ENCODE measurements at places on chromosomes 5 and 9.

DNA sequence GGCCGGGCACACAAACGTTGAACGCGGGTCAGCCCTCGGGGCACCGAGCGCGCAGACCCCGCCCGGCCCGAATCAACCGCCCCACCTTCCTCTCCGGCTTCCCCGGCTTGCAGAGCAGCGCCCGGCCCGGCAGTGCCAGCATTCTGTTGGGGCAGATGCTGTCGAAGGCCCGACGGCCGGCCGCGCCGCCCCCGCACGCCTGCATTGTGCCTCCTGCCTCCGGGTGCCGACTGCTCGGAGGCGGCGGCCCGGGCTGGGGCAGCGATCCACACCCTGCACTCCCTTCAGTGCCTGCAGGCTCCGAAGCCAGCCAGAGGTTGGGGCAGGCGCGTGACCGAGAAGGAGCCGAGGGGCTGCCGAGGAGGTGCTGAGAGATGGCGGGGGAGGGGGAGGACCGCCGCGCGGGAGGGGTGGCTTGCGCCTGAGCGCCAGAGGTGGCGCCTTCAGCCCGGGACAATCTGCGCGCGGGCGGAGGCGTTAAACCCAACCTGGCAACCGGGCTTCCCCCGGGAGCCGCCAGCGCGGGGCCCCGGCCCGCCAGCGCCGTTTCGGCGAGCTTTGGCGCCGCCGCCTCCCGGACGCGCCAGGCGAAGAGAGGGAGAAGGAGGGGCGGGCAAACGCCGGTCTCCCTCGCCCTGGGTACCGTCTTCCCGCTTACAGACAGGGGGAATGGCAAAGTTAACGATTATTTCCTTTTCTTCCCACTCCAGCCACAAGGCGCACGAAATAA lies at the start of gene MCIDAS:
Gene MCIDAS, minus strand, starts transcription at position 382 of the 730 bp plus-strand sequence. Its CDS starts 177 bp downstream, at position 205.
- peak; percentile 71 for DNase-seq

GRCh38 chr9:13948037-13948436 lies 365.9 kb downstream of the NFIB start:
- DNase-seq: no peak

GRCh38 chr9:133619791-133620190 lies 10.6 kb upstream of the FAM163B start:
- peak; percentile 43 for DNase-seq

- no peak for DNase-seq
Observed at GRCh38 chr9:28808042-28808441, 1234.8 kb upstream of the C9orf72 start.

DNA sequence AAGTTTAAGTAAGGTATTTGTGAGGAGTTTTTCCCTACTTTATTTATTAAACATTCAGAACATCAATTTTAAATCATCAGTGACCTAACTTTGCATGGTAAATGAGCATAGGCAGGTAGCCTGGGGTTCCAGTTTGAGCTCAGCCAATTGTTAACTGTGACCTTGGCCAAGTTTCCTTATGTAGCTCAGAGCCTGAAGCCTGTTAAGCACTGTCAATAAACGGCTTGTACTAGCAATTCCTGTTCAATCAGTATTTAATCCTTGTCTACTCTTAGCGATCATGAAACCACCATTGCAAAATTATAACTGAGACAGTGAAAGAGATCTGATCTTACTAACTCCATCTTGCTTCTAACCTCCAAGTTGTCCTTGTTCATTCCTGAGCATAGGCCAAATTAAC lies 4.7 kb upstream of the SOWAHA start:
- no peak for DNase-seq

DNA sequence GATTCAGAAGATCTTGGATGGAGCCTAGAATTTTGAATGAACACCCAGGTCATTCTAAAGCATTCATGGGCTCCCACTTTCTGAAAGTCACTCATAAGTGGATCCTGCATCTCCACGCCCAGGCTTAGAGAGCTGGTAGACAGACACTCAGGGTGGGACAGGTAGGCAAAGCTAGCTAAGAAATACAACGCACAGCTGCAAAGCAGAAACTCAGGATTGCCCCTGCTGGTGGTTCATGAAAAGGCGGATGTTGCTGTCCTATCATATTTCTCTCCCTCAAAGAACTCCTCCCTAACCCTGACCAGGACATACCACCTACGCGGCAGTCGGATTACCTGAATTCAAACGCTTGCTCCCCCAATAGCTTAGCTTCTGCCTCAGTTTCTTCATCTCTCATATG lies 226.5 kb downstream of the GLIS3 start:
- DNase-seq: no peak

- no peak for DNase-seq
Observed at GRCh38 chr5:61334868-61335615, 3.0 kb downstream of the ZSWIM6 start.

DNA sequence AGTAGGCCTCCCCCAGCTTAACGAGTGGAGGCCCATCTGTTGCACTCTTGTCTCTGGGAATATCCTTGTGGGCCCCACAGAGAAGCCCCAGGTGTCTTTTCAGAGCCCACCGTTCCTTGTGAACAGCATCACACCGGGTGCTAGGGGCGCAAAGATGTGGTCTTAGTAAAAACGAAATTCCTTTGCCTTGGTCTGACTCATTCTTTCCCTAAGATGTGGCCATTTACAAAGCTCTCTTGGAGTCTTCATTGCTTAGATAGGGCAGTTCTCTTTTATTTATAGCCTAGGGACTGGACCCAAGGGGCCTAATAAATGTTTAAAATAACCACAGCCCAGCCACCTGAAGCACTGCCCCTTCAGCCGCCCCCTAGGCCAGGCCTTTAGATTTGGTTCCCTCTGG lies 52.8 kb upstream of the RPL26L1 start:
- DNase-seq: no peak

DNA sequence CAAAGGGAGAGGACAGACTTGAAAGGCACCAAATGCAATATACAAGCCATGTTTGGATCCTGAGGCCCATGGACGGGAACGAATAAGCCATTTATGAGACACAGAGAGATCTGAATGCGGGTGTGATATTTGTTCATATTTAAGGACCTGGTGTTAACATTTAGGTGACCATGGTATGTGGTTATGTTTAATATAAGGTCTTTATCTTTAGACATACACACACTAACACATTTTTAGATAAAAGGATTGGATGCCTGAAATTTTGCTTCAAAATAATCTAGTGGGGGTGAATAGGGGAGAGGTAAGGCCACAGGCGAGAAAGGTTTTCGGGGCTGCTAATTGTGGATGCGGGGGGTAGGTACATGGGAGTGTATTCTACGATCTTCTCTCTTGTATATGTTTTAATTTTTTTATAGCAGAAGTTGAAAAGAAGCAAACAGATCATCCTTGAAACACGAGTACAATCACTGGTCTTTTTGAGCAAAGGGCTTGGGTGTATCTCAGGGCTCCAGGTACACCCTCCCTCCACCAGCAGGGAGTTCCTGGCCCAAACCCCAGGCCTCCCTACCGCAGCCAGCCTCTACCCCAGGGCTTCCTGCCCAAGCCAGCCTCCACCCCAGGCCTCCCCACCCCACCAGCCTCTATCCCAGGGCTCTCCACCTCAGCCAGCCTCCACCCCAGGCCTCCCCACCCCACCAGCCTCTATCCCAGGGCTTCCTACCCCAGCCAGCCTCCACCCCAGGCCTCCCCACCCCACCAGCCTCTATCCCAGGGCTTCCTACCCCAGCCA lies 12.2 kb downstream of the AKNA start:
- DNase-seq: no peak

- no peak for DNase-seq
Observed at GRCh38 chr9:34001298-34001697, 47.4 kb downstream of the UBAP2 start.

- no peak for DNase-seq
Observed at GRCh38 chr5:107017616-107018015, 653.1 kb downstream of the EFNA5 start.

DNA sequence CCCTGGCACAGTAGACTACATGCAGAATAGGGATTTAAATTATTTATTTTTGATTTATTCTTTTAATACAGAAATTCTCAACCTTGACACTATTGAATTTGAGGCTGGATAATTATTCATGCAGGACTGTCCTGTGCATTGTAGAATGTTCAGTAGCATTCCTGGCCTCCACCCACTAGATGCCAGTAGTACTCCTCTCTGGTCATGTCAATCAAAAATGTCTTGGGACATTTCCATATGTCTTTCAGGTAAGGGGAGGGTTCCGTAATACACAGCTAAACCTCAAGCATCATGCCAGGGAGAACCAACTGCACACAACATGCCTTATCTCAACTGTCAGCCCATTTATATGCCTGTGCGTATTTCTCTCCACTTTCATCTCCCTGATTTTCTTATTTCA lies 231.8 kb downstream of the BRINP1 start:
- DNase-seq: no peak

DNA sequence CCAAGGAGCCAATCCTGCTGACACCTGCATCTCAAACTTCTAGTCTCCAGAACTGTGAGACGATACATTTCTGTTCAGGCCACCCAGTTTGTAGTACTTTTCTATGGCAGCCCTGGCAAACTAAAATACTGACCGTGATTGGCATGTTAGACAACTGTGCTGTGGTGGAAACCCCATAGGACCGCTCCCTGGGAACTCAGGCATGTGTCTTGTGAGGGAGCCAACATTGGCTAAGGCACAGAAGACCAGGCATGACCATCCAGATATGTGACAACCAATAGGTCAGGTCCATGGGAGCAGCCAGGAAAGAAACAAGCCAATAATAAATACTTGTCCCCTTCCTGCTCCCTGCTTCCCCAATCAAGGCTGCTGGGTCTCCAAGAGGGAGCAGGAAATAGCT lies 101.4 kb upstream of the MPDZ start:
- no peak for DNase-seq

GRCh38 chr5:96941140-96941539 lies 5.3 kb downstream of the LNPEP start:
- no peak for DNase-seq

DNA sequence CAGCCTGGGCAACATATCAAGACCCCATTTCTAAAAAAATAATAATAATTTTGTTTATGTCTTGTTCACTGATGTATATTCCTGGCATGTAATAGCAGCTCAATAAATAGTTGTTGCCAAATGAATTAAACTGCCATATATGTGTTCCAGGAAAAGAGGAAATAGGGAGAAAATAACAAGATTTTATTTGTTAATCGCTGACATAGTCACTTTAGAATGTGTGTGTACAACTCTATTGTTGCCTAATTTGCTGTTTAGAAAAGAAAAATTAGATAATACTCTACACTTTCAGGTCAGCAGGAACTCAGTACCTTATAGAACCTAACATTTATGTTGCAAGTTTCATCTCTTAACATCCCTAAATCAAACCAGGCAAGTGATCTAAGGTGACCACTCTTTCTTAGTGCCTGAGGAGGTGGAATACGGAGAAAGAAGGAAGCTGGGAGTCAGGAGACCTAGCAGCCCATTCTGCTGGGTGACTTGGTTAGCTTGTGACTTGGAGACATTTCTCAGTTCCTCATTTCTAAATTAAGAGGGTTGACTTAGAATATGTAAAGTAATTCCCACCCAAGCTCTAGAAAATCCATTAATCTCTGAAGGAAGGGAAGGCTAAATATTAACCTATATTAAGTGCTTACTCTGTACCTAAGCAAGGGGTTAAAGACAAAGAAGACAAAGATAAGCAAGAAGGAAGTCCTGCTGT lies 110.3 kb upstream of the IQGAP2 start:
- DNase-seq: no peak

DNA sequence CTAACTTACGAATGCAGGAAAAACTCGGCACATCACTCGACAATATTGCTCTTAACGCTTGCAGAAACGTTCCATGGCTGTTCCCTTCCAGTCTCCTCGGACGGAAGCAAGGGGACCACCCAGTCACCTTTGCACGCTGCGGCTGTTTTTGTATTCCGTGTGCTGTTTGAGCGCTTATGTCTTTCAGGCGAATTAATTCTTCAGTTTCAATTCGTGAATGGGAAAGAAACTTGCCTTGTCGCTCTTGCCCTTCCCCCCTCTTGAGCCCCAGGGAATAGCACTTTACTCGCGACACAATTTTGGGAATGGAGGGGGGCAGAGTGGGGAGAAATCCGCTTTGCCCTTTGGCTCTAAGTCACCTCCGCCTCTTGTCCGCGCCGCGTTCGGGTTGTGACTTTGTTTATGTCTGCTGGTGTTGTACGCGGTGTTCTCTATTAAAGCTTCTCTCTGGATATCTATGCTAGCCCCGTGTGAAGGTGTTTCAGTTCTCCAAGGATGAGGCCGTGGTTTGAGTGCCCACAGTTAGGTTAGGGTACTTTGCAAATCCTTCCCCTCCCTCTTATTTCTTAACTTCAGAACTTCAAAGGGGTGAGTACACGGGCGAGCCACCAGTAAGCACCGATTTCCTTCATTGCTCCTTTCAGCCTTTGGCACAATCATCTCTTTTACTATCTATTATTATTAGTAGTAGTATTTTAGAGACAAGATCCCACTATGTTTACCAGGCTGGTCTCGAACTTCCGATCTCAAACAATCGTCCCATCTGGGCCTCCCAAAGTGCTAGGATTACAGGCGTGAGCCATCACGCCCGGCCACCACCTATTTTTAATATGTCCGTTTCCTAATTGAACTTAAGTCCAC lies 2.7 kb downstream of the FOXB2 start:
- DNase-seq: peak; percentile 11

DNA sequence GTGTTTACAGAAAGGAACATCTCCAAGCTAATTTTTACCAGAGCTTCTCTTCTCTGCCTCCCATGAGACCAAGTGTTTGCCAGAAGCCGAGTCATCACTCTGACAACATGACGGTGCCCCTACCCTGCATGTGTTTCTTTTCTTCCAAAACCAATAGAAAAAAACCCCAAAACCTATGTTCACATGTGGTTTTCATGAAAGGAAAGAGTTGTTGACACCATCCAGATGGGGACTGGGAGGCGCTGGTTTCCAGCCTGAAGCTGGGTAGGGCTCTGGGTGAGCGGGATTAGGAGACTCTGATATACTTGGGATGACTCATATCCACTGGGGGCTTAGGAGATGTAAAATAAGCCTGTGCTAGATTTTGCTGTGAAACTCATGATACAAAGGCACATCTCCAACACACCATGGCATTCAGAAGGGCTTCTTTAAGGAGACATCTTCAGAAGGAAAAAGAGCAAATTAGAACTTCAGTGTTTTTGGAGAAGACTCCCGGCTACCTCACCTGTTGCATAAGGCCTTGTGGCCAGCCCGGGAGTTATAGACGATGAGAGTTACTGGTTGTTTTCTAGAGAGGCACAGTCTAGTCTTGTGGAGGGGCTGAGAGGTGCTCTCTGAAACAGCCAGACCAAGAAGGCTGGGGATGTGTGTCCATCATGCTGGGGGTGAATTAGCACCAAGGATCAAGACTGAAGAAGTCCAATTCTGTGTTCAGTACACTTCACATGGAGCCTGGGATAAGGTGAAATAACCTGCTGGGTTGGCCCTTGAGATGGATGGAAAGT lies 108.9 kb upstream of the LHFPL2 start:
- DNase-seq: peak; percentile 6

- peak; percentile 51 for DNase-seq
Observed at GRCh38 chr9:126516936-126517832, 96.5 kb upstream of the LMX1B start.

DNA sequence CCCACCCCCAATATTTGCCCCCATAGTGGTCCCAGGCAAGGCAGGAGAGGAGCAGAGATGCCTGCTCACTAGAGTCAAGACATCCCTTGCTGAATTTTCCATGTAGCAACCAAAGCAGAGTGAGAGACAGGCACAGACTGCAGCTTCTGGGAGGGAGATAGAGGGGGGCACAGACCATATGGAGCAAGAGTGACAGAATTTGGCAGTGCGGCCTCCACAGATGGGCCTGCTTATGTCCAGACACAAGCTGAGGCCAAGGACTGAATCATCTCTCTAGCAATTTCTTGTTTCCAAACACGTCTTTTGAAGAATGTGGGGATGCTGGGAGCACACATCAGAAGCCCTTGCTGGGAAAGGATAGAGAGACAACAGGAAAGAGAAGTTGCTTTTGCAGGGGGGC lies 53.0 kb upstream of the ALDH1B1 start:
- DNase-seq: no peak

- no peak for DNase-seq
Observed at GRCh38 chr9:79667120-79667519, 95.4 kb downstream of the TLE4 start.

All from activated naive CD4-positive, alpha-beta T cell treated with anti-CD3 and anti-CD28 coated beads, Interleukin-2, amount 50 U/mL, for 72 hours (primary cell).